Activated CD4-positive, alpha-beta T cell treated with anti-CD3 and anti-CD28 coated beads, Interleukin-2, amount 50 U/mL, for 4 hours (primary cell): ENCODE measurements at places on chromosomes 16 and 17.

- no peak for DNase-seq
These were observed 145.3 kb upstream of the CDH13 start for GRCh38 chr16:82481455-82481854.

DNA sequence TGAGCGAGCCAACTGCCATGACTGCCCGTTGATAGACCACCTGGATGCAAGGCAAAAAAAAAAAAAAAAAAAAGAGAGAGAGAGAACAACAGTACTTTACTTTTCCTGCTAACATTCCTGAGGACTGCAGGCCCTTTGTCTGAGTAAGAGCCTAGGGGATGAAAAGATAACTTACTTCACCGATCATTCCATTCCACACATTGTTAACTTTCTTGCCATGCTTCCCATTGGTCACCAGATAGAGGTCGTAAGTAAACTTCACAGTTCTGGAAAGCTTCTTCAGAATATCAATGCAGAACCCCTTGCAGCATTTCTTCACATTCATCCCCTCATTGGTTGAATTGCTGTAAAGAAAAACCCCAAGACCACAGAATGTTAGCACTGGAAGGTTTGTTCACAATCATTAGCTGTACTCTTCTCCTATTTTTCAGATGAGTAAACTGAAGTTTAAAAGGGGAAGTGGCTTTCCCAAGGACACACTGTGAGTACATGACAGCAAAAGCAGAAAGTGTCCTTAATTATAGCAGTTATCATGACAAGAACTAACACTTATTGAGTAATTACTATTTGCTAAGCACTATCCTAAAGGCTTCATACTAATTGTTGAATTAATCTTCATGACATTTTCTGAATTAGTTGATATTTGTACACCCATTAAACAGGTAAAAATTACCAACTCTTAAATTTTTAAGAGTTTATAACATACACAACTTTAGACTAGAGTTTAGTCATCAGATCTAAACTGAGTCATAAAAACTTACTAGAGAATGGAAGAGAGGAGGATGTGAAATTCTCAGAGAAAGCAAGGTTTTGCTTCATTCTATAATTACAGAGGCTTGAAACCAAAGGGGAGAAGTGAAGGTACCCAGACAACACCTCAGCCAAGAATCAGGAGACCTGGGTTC lies 341.2 kb downstream of the GRIN2A start:
- DNase-seq, result no peak

GRCh38 chr17:81550830-81551457 lies 1.2 kb downstream of the FAAP100 start:
- no peak for DNase-seq

- DNase-seq, result no peak
These were observed 27.2 kb upstream of the TMEM220 start for GRCh38 chr17:10757067-10757466.

DNA sequence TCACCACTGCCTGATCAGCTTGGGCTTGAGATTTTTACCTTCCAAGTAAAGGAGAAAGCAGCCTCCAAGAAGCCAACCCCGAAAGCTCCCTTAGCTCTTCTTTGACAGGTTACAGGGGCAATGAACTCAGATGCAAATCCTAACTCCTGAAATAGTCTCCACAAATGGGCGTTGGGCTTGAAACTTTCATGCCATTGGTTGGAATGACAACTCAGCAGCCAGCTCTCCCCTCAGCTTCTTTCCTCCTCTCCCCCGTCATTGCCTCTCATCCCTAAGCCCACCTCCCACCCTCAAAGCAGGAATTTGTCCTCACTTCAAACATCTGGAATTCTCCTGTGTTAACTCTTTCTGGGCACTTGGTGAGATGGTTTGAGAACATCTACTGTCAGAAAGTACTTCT lies at the start of gene TAT:
Gene TAT, minus strand, starts transcription at position 122 of the 400 bp plus-strand sequence. CDS start 677 bp downstream, outside the sequence.
- no peak for DNase-seq

DNA sequence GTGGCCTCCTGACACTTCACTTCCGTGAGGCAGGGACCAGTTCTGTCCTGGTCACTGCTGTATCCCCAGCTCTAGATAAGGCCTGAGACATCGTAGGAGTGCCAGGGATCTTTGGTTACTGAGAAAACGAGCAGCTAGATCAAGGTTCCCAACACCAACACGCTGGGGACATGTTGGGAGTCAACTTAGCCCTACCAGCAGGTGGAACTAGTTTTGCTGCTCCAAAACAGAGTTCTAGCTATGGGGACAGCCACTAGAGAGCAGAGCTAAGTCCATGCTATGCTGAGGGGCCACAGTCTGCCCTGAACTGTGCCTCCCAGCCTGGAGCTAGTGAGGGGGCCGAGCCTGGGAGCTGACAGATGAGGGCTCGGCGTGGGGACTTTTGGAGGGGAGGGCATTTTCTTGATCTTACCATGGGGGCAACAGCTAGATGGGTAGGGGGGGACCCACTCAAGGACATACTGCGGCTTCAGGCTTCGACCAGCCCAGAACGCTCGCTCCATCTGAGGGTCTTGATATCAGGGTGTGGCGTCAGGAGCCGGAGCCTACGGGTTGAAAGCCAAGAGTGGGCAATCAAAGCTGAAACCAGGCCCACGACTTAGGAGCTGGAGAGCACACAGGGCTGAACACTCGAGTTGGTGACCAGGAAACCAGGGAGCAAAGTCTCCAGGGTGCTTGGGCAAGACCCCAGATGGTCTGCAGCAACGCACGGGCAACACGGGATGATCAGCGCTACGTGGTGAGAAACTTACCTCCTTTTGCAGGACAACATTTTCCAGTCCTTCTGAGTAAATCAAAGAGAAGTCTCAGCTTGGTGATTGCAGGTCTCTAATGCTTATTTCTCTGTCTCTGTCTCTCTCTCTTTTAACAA lies 13.4 kb downstream of the SNX20 start:
- no peak for DNase-seq

DNA sequence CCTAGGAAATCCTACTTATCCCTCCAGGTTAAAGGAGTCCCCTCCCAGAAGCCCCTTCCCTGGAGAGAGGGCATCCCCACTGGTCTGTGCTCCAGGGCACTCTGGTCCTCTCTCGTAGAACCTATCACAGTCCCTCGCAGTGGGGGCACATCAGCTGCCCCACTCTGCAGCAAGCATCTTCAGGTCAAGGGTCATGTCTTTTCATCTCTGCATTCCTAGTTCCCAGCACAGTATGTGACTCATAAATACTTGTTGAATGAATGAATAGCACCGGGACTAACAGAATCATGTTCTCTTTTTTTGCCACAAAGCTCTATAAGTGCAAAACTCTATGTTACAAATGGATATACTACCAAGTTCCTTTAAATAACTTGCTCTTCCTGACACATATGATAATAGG lies 36.0 kb downstream of the RNF157 start:
- no peak for DNase-seq

- no peak for DNase-seq
These were observed 27.5 kb downstream of the TMC7 start for GRCh38 chr16:19011169-19011731.

GRCh38 chr17:33099252-33099651 lies 107.6 kb downstream of the SPACA3 start:
- DNase-seq, result no peak

DNA sequence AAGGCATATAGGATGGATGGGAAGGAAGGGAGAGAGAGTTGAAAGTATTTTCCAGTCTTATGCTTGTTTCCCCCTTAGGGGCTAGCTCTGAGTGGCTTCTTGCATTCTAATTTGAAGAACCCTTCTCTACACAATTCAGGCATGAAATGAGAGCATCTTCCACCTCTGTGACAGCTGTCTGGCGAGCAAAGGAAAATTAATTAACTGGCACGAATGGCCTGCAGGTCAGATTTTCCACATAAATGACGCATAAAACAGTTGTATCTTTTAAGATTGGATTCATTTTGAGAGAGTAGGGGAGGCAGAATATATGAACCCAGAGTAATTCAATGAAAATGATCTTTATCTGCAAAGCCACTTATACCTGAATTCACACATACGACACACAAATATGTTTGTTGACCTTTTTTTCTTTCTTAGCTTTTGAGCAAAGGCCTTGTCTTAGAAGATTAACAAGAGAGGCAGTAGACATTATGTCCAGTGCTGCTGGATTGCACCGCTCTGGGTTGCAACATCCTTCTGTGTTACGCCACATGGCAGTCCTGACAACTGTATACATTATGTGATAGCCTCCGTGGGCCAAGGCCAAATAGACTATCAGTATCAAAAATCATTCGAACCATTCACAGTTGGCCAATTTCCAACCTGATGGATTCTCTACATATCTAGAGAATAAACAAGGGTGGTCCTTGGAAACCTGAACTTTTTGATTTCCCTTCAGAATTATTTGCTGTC lies 173.0 kb upstream of the GOT2 start:
- DNase-seq, result no peak

GRCh38 chr17:72942579-72942978 lies 149.9 kb downstream of the SLC39A11 start:
- no peak for DNase-seq

DNA sequence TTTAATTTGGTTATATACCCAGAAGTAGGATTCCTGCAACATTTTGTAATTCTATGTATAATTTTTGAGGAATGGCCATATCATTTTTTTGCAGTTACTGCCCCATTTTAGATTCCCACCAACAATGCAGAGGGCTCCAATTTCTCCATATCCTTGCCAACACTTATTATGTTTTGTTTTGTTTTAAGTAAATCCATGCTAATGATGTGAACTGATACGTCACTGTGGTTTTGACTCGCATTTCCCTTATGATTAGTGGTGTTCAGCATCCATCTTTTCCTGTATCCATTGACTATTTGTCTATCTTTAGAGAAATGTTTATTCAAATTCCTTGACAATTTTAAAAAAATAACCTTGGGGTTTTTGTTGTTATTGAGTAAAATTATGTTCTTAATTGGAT lies 826.4 kb downstream of the CDH11 start:
- no peak for DNase-seq

DNA sequence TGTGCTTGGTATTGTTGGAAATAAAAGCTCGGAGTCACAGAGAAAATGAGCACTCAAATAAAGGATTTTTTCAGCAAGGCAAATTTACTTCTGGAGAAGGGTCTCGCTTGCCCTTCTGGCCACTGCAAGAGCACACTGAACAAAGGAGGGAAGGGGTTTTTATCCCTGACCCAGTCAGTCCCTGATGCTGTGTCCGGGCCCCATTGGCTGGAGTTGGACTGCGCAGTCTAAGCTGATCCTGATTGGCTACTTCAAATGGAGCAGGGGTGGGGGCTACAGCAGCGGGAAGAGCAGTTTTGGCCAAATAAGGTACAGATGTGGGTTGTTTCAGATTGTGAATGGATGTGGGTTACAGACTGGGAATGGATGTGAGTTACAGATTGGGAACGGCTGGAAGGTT lies 4.3 kb upstream of the NLRP1 start:
- no peak for DNase-seq

DNA sequence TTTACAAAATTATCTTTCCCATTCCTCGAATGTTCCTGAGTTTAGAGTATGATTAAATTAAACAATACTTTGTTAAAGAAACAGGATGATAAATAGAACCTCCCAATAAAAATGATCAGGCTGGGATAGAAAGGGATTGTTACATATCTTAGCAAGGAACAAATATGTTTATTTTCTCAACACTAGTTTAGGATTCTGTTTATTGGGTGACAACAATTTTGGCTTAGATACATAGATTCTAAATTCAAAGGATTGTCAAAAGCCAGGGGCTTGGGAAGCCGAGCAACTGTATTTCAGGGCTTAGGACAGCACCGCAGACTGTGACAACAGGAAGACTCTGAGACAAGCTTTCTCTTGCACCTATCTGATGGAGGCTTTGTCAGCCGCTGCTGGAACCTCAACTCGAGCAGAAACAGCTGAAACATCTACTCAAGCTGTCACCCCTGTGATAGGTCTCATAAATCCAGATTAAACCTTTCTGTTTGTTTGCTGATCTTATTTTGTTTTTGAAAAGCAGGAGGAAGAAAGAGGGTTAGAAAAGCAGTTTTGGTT lies 562.8 kb upstream of the ZFHX3 start:
- no peak for DNase-seq

- DNase-seq, result no peak
These were observed 2.1 kb downstream of the TXNDC11 start for GRCh38 chr16:11740567-11740966.

DNA sequence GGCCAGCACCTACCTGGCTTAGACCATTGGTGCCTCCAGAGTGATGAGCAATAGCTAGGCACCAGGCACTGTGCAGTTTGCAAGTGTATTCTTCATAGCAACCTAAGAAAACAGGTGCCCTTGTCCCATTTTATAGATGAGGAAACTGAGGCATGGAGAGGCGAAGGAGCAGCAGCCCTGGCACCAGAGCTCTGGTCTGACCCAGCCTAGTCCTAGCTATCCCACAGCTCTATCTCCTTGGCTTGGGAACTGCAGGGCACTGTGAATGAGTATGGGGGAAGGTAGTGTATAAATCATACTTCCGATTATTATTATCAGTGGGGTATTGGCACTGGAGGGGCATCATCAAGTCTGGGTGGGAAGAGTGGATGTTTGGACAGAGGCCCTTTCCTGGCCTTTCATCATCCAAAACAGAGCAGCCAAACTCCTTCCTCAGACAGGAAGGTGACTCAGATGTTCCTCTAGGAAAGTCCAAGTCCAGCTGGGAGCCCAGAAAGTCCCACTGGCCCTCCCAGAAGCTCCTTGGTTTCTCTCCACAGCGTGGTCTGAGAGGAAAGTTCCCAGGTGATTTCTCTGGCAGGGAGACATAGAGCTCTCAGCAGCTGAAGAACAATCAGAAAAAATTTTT lies 32.0 kb upstream of the PLLP start:
- no peak for DNase-seq

GRCh38 chr17:27810902-27811557 lies 10.7 kb upstream of the NOS2 start:
- DNase-seq, result no peak

DNA sequence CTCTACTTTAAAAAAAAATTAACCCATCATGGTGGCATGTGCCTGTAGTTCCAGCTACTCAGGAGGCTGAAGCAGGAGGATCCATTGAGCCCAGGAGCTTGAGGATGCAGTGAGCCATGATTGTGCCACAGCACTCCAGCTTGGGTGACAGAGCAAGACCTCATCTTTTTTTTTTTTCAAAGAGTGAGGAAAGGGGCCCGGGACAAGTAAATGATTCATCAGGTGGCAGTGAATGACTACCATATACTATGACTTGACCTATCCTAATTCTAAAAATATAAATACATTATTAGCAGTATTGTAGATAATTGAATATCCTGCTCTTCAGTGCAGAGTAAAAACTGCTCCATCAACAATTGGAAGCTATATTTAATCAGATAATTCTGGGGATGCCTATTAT lies 55.3 kb downstream of the CLUH start:
- DNase-seq, result no peak

GRCh38 chr16:77945126-77945525 lies 77.2 kb upstream of the CLEC3A start:
- no peak for DNase-seq

DNA sequence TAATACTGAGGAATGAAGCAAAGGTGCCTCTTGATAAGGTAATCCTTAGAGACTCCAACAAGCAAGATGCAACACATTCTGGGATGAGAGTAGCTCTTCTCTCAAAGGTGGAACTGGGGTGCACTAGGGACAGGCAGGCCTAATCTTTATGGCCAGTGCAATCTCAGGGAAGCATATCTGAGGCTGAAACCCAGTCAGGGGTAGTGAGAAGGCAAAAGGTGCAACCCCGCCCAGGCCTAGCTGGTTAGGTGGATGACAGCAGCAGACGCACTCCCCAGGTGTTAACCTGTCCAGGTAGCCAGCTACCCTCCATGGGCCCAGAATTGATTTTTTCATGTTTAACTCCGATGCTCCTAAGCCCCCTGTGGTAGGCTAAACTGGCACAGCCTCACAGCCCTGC lies 9.9 kb upstream of the SLC46A1 start:
- no peak for DNase-seq

- no peak for DNase-seq
These were observed 19.0 kb downstream of the ACOX1 start for GRCh38 chr17:75959839-75960511.
